ENCODE measurements at places on chromosomes 1 and 21.

DNA sequence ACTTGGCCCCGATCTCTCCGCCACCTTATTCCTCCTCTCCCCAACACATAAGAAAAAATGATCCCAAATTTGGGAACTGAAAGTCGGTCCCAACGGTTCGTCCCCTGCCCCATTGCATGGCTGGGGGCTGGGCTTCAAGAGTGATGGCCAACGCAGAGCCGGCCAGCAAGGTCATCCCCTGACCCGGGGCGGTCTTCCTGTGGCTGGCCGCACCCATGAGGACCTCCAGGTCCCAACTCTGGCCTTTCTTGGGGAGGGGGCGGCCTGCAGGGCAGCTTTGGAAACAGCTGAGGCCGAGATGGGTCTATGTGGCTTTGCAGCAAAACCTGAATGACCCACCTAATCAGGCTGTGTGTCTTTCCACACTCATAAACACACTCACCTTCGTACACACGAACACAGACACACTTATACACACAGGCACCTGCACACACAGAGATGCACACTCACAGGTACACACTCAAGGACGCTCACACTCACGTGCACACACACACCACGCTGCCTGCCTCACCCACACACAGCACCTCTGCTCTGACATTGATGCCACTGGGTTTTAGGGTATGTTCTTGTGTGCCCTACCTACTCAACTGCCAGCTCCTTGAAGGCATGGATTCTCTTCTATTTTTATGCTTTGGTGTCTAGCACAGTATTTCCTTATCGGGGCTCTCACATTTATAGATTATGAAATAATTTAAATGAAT lies 562 bp downstream of the DYNLT5 start:
- no peak for DNase-seq

- peak; percentile 77 for DNase-seq
These were observed 580 bp downstream of the RBM34 start for GRCh38 chr1:235160383-235160956.

GRCh38 chr1:45508295-45509151 lies 8.4 kb downstream of the MMACHC start:
- peak; percentile 27 for DNase-seq

- peak; percentile 4 for DNase-seq
These were observed 33.7 kb upstream of the KCNA2 start for GRCh38 chr1:110639724-110640386.

- peak; percentile 54 for DNase-seq
These were observed 27.6 kb downstream of the CD244 start for GRCh38 chr1:160834945-160835565.

GRCh38 chr21:45097827-45098387 lies 23.5 kb downstream of the ADARB1 start:
- DNase-seq, result no peak

- peak; percentile 68 for DNase-seq
These were observed 99.6 kb downstream of the APP start for GRCh38 chr21:26070822-26071425.

GRCh38 chr1:230079199-230080024 lies 12.4 kb downstream of the GALNT2 start:
- DNase-seq, result no peak

DNA sequence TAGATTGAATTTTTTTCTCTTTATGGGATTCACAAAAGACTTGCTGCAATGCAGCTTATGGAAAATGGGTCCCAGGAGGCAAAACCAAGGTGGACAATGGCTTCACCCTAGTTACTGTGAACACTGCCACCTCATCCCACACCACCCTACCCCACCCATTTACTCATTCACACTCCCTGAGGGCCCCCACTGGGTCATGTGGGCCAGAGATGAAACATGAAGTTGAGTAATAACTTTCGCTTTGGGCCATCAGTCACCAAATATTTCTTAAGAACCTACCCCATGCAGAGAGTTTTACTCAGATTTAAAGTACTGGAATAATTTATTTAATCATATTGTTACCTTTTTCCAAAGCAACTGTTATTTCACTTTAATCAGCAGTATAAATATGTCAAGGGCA lies 191.8 kb downstream of the TPR start:
- peak; percentile 60 for DNase-seq

DNA sequence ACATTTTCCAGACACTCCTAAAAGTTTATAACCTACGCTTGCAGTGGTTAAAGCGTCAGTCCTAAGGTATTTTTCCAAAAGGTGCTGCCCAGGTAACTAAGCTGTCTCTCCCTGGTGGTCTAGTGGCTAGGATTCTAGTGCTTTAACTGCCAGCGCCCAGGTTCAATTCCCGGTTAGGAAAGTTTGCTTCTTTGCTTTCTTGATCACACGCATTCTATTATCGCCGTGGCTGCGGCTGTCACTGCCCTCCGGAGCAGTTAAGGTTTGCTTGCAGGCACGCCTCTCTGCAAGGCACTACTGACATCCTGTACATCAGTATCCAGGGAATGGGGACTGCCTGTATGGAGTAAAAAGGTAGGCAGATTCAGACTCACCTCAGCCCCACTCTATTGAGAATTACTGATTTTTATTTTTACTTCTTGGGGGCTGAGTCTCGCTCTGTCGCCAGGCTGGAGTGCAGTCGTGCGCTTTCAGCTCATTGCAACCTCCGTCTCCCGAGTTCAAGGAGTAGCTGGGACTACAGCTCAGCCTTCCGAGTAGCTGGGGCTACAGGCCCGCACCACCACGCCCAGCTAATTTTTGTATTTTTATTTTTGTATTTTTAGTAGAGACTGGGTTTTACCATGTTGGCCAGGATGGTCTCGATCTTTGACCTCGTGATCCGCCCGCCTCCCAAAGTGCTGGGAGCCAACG lies 53.2 kb upstream of the CFAP126 start:
- DNase-seq, result no peak

DNA sequence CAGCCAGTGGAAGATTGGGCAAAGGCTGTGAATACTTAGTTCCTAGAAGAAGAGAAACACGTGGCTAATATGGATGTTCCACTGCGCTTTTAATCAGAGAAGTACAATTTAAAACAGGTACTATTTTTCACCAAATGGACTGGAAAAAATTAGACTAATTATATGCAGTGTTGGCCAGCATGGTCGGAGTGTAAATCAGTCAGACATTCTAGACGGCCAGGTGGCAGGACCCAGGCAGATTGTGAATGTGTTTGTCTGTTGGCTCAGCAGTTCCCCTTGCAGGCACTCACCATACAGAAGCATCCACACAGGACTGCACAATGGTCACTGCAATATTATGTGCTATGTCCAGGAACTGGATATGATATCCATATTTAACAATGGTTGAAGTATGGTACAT lies 23.9 kb upstream of the SLC25A34 start:
- no peak for DNase-seq

DNA sequence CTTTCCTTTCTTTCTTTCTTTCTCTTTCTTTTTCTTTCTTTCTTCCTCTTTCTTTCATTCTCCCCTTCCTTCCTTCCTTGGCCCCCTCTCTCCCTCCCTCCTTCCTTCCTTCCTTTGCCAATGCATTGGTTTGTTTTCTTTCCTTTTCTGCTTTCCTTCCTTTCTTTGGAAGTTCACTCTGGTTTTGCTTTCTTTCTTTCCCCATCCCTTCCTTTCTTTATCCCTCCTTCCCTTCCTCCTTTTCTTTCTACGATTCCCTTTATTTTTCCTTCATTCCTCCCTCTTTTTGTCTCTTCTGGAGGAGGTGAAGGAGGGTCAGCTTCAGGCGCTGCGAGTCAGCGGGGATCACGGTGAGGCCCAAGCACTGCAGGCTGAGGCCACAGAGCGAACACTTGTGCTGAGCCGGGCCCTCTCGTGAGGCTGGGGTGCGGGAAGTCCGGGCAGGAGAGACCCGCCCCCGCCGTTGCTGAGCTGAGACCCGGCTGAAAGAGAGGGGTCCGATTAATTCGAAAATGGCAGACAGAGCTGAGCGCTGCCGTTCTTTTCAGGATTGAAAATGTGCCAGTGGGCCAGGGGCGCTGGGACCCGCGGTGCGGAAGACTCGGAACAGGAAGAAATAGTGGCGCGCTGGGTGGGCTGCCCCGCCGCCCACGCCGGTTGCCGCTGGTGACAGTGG lies 1.5 kb downstream of the SIM2 start:
- DNase-seq, result no peak

DNA sequence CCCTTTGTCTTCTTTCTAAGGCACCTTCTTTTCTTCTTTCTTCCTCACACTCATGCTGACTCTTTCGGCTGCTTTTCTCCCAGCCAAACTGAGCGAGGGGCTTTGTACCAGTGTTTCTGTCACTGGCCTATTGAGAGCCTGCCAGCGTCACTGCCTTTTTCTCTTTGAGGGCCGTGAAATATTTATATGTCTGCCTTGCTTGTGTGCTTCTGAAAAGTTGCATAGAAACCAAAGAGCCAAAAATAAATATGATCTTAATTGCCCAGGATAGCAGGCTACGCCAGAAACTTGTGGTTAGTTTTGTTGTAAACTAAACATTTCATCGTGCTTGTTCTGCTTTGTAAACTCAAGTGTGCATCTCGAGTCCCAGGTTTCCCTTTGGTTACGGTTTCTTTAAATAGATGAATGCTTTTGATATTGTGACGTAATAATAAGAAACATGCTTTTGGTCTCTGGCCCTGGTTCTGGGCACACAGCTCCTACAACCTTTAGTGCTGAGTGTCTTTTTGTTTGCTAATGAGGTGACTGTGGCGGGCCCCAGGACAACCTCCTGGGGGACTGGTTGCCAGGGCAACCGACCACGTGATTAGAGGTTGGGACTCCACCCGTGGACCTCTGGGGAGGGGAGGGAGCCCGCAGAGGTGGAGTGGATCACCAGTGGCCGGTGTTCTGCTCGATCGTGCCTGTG lies 10.8 kb downstream of the SLC37A1 start:
- peak; percentile 26 for DNase-seq

DNA sequence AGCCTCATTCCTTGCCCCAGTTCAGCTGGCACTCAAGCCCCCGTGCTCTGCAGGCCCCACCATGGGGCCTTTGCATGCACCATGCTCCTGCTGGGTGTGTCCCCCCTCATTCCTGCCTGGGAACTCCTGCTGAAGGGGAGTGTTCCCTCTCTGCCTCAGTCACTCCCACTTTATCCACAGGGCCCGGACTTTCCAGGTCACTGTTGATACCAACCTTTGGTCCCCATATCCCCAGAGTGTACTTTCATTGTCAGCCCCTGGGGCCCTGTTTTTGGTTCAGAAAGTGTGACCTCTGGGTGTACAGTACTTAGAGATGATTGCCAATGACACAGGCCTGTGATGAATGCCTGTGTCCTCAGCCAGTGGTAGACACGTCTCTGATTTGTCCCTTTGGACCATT lies 2.9 kb downstream of the TTC22 start:
- DNase-seq, result no peak

- no peak for DNase-seq
These were observed 4.9 kb downstream of the GBP1 start for GRCh38 chr1:89060091-89060490.

GRCh38 chr1:218254296-218254946 lies 30.7 kb upstream of the RRP15 start:
- DNase-seq, result no peak

DNA sequence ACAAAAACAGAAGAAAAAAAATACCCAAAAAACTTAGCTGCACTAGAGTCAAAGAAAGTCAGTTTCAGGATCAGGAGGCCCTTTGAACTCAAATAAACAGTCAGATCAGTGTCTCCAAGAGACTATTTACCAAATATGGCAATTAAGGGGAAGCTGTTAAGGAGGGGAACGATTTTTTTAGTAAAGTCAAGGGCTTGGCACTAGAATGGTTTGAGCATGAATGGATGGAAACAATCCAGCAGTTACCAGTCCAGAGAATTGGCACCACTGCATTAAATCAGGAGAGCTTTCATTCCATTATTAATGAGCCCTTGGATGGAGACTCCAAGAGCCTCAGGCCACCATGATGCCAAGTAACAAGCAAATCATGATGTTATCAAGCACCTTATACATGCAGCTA lies 7.2 kb downstream of the TRAPPC3 start:
- DNase-seq, result no peak

DNA sequence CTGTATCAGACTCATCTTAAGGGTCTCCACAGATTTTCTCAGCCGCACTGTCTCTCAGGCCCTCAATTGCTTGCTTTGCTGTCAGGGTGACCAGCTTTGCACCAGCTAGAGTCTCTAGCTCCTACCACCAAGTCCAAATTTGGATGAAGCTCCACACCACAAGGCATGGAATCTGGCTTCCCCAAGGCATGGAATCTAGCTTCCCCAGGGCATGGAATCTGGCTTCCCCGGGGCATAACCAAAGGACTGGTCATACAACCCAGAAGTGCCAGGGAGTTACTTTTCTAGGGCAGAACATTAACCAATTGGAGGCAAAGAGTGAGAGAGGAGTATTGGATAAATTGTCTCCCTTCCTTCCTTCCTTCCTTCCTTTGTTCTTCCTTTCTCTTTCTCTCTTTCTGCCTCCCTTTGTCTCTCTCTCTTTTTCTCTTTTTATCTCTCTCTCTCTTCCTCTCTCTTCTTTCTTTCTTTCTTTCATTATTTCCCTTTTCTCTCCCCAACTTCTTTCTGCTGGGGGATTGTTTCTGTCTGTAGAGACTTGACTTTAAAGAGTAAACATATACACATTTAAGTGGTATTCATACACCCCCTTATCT lies 76.9 kb upstream of the HAO2 start:
- no peak for DNase-seq
